ENCODE measurements at places on chromosomes 4 and X. TPM values are rescaled to one million over a fixed set of nuclear protein-coding genes. Genes with fewer than 3 reads are reported as not detected.

GRCh38 chr4:80202741-80203553 lies 5.6 kb downstream of the PRDM8 start:
- DNase-seq: no peak

GRCh38 chrX:147739196-147739595 lies 172.5 kb upstream of the FMR1 start:
- DNase-seq: no peak

- no peak for DNase-seq
These were observed 108.0 kb downstream of the SLIT2 start for GRCh38 chr4:20359692-20360091.

MTCP1 gene
- total RNA-seq: 11.3 TPM

ZCCHC12 gene
- total RNA-seq: 0.19 TPM

FREM3 gene
- not detected for total RNA-seq

GRCh38 chr4:161172396-161173026 lies 991.3 kb downstream of the FSTL5 start:
- no peak for DNase-seq

DNA sequence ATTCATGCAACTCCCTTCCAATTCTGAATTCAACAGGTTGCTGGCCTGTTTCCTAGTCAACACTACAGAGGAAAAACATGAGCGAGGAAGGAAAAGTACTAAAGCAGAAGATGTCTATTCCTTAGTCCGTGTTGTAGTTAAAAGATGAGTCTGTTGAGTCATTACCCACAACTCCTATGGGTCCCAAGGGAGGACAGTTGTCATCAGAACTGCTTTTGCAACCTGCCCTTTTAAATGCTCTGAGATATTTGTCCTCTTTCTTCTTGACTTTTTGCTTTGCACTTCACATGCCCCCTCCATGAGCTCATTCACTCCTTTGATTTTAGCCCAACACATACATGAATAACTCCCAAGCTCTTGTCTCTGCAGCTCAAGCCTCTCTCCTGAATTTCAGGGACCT lies 119.2 kb downstream of the CORIN start:
- DNase-seq: no peak

- no peak for DNase-seq
These were observed 80.7 kb downstream of the EVC start for GRCh38 chr4:5791654-5792053.

ADGRG4 gene
- not detected for total RNA-seq

STK32B gene
- 8.8 TPM for total RNA-seq

DNA sequence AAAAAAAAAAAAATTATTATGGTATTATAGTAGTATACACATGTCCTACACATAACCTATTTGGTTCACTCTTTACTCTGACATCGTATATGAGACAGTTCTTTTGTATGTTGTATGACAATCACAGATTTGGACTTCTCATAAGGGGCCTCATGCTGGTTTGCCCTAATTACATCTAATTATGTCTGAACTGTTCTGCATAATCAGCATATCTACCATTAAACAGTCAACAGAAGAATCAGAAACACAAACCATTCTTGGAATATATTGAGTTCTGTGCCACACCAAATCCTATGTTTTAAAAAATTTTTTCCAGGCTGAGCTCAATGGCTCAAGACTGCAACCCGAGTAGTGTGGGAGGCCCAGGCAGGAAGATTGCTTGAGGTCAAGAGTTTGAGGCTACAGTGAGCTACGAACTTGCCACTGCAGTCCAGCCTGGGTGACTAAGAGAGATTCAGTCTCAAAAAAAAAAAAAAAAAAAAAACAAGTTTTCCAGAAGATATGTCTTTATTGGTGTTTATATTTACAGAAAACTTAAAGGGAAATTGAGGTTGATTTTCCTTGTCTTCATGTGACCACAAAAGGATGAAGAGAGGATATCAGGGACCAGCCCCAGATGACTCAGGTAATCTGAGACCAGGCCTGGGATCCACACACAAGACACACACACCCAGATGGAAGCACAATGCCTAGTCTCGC lies 22.2 kb downstream of the TRIM61 start:
- DNase-seq: no peak

FDCSP gene
- not detected for total RNA-seq

DNA sequence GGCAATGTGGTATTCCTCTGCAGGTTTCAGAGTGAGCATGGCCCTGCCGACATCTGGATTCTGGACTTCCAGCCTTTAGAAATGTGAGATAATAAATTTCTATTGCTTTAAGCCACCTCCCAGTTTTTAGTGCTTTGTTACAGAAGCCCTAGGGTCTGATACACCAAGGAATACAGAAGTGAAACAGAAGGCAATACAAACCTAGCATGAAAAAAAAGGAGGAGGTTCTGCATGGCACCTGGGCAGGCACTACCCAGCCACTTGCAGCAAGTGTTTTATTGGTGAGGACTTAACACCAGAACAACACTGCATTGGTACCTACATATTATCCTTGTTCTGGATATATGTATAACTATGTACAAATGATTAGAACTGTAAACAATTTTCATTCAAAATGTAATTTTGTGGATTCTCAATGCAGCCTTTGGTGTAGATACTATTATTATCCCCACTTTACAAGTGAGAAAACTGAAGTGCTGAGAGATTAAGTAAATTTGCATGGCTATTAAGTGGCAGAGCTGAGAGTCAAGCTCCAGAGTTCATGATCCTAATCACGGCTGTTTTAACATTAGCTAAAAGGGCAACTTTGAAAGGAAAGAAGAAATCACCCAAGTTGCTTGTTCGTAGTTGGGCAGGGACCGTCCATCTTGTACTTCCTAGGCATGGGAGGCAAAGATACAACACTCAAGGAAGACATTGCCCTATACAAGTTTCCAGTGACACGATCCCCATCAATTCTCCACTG lies 71.8 kb downstream of the IL21 start:
- DNase-seq: no peak

DNA sequence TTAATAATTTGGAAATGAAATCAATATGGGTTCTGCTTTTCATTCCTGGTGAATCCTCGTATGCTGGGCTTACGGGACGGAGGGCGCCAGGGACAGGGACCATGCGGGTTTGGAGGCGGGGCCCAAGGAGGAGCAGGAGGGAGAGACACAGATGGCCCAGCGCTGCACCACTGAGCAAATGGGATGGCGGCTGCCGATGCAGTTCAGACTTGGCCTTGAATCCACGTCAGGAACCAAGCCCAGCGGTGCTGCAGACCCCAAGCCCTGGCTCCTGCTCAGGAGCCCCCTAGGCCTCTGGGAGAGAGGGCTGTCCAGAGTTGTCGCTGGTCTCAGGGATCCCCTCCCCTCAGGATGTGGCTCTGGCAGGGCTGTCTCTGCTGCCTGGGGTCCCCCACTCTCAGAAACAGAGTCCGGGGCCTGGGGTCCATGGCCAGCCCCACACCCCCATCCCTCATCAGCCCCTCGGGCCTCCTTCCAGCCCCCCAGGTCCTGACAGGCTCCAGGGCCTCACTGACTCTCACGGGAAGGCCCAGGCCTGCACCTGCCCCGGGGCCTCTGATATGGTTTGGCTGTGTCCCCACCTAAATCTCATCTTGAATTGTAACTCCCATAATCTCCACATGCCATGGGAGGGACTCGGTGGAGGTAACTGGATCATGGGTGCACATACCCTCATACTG lies 75.2 kb downstream of the FAM53A start:
- DNase-seq: no peak

UBE2D3 gene
- total RNA-seq: 305 TPM

HPSE gene
- total RNA-seq: 3.9 TPM

DNA sequence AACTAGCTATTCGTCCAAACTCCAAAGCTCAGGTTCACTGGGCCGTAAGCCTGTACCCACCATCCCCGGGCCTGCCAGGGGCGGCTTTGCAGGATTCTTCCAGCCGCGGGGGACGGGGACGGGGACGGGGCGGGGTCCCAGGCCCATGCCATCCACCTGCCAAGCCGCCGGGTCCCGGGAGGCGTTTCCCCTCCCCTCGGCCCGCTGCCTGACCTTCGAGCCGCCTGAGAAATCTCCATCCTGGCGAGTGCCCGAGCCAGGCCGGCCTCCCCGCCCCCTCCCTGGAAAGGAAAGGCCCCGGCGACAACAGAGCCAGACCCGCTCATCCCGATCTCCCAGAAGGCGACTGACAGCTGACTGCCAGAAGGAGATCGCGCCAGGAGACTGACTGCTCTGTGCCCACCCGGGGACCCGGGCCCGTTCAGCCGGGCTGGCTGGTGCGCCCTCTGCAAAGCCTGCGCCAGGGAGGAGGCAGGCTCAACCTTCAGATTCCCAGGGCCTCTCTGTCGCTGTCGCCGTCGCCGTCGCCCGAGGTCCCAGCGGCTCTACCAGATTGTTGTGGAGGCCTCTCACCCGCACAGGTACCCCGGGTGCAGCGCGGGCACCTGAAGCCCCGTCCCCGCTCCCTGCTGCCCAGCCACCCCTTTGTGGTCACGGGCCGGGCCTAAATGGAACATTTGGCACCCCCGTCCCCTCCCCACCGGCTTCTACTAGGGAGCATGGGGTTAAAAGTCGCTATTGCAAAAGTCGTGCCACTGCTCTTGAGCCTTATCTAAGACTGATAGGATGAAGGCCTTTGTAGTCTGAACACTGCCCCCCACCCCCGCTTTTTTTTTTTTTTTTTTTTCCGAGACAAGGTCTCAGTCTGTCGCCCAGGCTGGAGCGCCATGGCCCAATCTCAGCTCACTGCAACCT lies at the start of gene RGN:
TSS of gene RGN (plus strand) at position 315 of the 915 bp plus-strand sequence. CDS start 2,702 bp downstream, outside the sequence.
- peak; percentile 69 for DNase-seq

- DNase-seq: no peak
These were observed 203.7 kb upstream of the EMCN start for GRCh38 chr4:100721490-100721889.

- no peak for DNase-seq
These were observed 37.5 kb downstream of the JAKMIP1 start for GRCh38 chr4:6162885-6163284.

DNA sequence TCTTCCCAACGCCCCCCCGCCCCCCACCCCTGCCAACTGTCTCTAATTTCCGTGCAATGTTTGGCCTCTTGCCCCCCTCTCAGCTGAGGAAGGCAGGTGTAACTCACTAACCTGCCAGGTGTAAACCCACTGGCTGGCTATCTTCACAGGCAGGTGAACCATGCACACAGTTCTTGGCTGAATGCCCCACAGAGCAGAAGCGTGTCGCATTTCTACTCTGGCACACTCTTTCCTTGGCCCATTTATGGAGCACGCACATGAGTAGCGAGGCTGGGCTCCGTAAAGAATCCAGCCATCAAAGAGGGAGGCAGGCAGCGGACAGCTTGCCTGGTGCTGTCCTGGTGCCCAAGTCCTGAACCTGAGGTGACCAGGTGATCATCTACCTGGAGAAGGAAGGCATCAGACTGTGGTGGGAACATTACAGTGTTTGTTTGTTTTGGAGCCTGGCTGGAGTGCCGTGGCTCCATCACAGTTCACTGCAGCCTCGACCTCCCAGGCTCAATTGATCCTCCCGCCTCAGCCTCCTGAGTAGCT lies 39.2 kb upstream of the CRMP1 start:
- DNase-seq: no peak

EVC2 gene
- not detected for total RNA-seq

SATL1 gene
- 0.19 TPM for total RNA-seq

- DNase-seq: peak; percentile 65
These were observed 34.9 kb upstream of the UGT8 start for GRCh38 chr4:114563536-114564315.

CLIC2 gene
- not detected for total RNA-seq

STS gene
- 49.1 TPM for total RNA-seq

IQCM gene
- total RNA-seq: not detected

DNA sequence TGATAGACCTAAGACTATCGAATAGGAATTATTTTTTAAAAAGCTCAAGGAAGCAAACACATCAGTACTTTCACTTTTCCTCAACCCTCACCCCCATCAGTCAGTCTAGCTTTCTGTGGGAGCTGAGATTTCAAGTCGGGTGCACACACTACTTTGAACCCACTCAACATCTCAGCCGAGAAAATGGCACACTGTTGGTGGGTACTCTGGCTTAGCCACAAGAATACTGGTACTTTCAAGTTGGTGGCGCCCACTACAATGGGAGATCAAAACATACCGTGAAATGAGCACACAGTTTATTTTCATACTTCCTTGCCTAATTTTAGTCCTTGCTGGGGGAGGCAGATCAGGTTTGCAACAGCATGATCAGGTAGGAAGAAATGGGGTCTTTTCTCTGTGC lies 10.2 kb downstream of the CD40LG start:
- DNase-seq: no peak

DNA sequence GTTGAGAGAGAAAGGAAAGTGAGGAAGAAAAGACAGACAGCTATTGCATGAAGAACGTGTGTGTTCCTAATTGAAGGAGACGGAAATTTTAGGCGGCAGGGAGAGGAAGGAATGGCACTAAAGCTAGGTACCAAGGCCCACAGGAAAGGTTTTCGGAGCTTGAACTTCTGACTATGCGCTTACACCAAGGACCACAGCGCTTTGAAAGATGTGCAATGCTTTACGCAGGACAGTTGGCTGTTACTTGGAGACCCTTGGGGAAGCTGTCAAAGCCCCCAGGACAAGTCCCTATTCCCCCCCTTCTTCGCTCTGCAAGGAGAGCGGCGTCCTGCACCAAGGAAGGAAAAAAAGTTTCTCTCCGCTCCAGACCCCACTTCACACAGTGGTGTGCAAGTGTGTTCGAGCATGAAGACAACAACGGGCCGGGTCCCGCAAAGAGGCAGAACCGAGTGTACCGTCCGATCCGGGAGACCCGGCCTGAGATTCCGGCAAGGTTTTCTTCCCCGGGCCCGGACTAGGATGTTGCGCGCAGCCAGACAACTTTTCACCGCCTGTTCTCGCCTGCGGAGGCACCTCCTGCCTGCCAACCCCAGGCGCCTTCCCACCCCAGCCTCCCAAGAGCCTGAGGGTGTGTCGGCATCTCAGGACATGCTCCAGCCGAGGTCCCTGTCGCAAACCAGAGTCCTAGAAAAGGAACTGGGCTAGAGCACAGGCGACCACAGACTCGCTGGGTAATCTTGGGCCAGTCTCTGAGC lies 896 bp downstream of the KDR start:
- no peak for DNase-seq

HPGD gene
- total RNA-seq: 85.5 TPM

DNA sequence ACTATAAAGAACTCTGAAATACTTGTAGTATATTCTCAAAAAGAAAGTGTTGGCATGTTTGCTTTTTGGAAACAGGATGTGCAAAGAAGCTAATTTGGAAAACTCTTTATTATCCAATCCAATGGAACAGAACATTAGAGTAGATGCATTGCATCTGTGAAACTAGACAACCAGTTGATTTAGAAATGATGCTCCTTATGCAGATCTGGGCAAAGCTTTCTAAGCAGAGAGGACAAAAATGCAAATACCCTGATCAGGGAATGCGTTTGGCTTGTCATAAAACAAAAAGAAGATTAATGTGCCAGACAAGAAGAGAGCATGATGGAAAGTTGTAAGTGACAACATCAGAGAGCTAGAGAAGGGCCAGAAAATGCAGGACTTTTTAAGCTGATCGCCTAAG lies 142.3 kb downstream of the RCHY1 start:
- no peak for DNase-seq

FRAS1 gene
- 35.7 TPM for total RNA-seq

DNA sequence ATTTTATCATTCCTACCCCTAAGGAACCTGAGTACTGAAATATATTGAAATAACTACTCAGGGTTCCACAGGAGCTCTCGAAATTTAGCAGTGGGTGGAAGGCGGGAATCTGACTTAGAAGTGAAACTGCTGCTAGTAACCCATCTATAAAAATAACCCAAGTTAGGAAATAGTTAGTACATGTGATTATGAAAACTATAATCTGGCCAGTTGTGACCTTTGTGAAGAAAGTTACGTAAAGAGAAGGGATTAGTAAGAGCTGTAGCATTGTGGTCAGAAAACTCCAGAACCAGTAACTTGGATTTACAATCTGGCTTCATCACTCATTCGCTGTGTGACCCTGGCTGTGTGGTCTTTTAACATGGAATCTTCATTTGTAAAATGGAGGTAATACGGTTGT lies 175.5 kb downstream of the RAPGEF2 start:
- DNase-seq: no peak

- DNase-seq: no peak
These were observed 80.9 kb upstream of the MSANTD1 start for GRCh38 chr4:3168029-3168428.
